ENCODE measurements at places on chromosomes 7 and 10. TPM values are rescaled to one million over a fixed set of nuclear protein-coding genes. Genes with fewer than 3 reads are reported as not detected.

GRCh38 chr10:19816411-19817230 is at the start of gene PLXDC2:
Gene PLXDC2 (plus strand): TSS chr10:19816432.
- H3K36me3 ChIP-seq = no peaks in the 10 kb centered on the region
- peaks cover 27% of the 10 kb centered on the region for H3K4me1 ChIP-seq
- H3K4me3 ChIP-seq = peak within 1 kb of the TSS; percentile 93
- DNase-seq = peak; percentile 50

DNA sequence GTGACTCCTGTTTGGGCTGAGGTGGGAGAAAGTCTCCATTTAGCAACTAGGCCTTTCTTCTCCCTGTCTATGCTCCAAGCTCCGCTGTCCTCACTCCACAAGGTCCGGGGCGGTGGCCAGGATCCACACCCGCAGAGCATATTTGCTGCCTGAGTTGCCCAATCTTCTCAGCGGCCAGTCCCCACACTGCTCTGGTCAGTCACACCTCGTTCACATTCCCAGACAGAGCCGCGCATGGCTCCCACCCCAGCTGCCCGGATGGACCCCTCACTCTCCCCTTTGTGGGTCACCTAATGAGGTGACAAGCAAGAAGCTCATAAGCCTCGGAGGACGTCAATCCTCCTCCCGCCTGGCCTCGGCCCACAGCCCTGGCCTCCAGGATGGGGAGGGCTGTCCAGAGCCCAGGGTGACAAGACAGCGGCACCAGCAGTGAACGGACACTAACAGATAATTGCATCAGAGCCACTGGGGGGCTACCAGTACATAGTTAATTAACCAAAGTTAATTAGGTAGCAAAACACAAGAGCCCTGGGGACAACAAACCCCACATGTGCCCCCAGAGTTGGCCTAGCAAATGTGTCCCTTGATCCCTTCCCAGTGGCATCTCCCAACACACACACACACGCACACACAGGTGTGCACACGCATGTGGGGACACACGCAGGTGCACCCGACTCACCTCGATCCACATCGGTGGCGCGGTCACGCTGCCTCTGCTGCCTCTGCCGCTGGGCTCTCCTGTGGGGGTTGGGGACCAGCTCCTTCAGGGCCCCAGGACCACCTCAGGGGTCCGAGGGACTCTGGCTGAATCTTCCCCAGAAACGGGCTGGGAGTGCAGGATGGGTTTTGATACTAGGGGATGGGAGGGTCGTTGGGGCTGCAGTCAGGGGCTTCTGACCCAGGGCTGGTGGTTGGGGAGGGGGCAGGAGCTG is 11.8 kb downstream of the EPHA1 start:
- H3K4me1 ChIP-seq = peaks cover 42% of the 10 kb centered on the region
- no peak overlapping the region for H3K27ac ChIP-seq
- no peak overlapping the region for H3K4me3 ChIP-seq
- no peak for DNase-seq
- H3K27me3 ChIP-seq = no peaks in the 10 kb centered on the region

GRCh38 chr10:5862360-5862961 is 27.2 kb downstream of the ANKRD16 start:
- no peak for DNase-seq
- H3K36me3 ChIP-seq = peaks cover 6% of the 10 kb centered on the region
- H3K27ac ChIP-seq = no peak overlapping the region
- no peaks in the 10 kb centered on the region for H3K27me3 ChIP-seq

GRCh38 chr7:20503278-20503950 is 112.1 kb upstream of the ABCB5 start:
- no peak overlapping the region for H3K27ac ChIP-seq
- DNase-seq = no peak
- H3K36me3 ChIP-seq = no peaks in the 10 kb centered on the region
- H3K4me3 ChIP-seq = no peak overlapping the region
- H3K27me3 ChIP-seq = no peaks in the 10 kb centered on the region
- no peaks in the 10 kb centered on the region for H3K4me1 ChIP-seq

- peaks cover 8% of the 10 kb centered on the region for H3K4me1 ChIP-seq
- no peaks in the 10 kb centered on the region for H3K27me3 ChIP-seq
- DNase-seq = no peak
- H3K27ac ChIP-seq = no peak overlapping the region
Measured at GRCh38 chr10:113345826-113346624, 206.8 kb upstream of the HABP2 start.

- H3K27me3 ChIP-seq = peaks cover 4% of the 10 kb centered on the region
- DNase-seq = no peak
- no peaks in the 10 kb centered on the region for H3K36me3 ChIP-seq
Measured at GRCh38 chr7:143954135-143954534, 509 bp upstream of the OR2F1 start.

DNA sequence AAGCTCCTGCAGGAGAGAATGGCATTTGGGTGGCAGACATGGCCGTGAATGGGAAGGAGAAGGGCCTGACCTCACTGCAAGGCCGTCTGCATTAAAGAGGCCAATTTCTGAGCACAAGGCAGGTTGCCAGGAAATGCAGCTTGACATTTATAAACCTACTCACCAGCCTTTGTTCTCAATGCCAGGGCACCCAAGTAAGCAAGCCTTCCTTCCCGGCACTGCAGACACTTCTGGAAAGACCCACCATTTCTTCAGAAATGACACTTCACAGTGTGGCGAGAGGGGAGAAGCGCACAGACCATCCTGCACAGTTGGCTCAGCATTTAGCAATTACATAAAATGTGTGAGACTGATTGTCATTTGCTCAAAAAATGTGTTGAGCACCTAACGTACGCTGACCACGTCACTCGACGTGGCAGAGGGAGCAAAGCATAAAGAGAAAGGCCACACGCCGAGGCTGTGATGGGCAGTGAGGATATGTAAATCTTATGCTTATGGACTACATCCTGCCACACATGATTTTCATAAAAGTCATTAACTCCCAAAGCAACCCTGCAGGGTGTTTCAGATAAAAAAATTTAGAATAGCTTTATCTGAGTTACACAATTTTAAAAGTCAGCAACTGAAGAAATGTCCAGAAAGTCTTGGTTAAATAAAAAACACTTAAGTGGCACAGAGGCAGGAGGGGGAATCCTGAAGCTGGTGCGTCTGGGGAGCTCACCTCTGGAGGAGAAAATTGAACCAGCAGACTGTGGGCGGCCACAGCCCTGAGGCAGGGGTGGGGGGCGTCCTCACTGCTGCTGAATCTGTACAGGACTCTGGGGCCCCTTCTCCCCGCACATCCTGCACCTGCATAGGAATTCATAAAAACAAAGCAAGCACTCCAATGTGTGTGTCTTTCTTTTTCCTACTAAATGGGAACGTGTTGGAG is 543.8 kb downstream of the PTPRN2 start:
- H3K27me3 ChIP-seq = no peaks in the 10 kb centered on the region
- no peak for DNase-seq
- H3K36me3 ChIP-seq = no peaks in the 10 kb centered on the region
- H3K27ac ChIP-seq = no peak overlapping the region

- H3K27me3 ChIP-seq = no peaks in the 10 kb centered on the region
- no peaks in the 10 kb centered on the region for H3K4me1 ChIP-seq
- no peaks in the 10 kb centered on the region for H3K36me3 ChIP-seq
- no peak for DNase-seq
Measured at GRCh38 chr10:25820874-25821273, 113.2 kb upstream of the MYO3A start.

- no peak overlapping the region for H3K4me3 ChIP-seq
- no peaks in the 10 kb centered on the region for H3K27me3 ChIP-seq
- H3K36me3 ChIP-seq = no peaks in the 10 kb centered on the region
- H3K27ac ChIP-seq = no peak overlapping the region
- DNase-seq = no peak
Measured at GRCh38 chr7:106982415-106982814, 62.1 kb upstream of the PRKAR2B start.

DNA sequence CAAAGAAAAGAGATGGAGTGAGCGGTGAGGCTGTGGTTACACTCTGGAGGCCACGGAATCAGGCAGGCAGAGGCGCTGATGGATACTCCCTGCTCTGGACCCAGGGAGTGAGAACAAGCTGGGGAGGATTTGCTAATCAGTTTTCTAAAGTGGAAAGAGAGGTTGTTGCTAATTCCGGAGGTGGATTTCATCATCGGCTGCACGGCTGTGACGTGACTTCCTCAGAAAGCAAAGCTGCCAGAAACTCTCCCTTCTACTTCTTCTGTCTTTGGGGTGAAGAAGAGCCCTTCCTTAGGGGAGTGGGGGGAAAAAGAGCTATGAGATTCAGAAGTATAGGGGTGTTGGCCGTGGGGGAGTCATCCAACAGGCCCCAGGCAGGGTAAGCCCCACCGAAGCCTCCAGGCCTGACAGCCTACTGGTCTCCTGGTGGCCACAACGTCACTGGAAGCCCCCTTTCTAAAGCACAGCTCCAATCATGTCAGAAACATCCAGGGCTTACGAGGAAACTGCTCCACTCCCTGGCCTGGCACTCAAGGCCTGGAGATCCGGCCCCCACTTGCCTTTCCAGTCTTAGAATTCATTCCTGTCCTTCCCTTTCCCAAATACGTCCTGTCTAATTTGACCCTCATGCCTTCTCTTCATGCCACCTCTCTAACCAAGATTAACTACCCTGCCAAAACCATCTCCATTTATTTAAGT is 114.5 kb downstream of the HIP1 start:
- H3K27me3 ChIP-seq = no peaks in the 10 kb centered on the region
- H3K4me3 ChIP-seq = no peak overlapping the region
- H3K4me1 ChIP-seq = peaks cover 13% of the 10 kb centered on the region
- no peaks in the 10 kb centered on the region for H3K36me3 ChIP-seq
- DNase-seq = peak; percentile 43

GRCh38 chr10:131810805-131811629 is 89.8 kb upstream of the PPP2R2D start:
- no peak for DNase-seq
- no peak overlapping the region for H3K27ac ChIP-seq
- H3K4me3 ChIP-seq = no peak overlapping the region
- no peaks in the 10 kb centered on the region for H3K36me3 ChIP-seq
- no peaks in the 10 kb centered on the region for H3K4me1 ChIP-seq

- H3K4me3 ChIP-seq = no peak overlapping the region
- no peak overlapping the region for H3K27ac ChIP-seq
- DNase-seq = no peak
- H3K27me3 ChIP-seq = no peaks in the 10 kb centered on the region
Measured at GRCh38 chr7:27759491-27759890, 19.5 kb downstream of the TAX1BP1 start.

DNA sequence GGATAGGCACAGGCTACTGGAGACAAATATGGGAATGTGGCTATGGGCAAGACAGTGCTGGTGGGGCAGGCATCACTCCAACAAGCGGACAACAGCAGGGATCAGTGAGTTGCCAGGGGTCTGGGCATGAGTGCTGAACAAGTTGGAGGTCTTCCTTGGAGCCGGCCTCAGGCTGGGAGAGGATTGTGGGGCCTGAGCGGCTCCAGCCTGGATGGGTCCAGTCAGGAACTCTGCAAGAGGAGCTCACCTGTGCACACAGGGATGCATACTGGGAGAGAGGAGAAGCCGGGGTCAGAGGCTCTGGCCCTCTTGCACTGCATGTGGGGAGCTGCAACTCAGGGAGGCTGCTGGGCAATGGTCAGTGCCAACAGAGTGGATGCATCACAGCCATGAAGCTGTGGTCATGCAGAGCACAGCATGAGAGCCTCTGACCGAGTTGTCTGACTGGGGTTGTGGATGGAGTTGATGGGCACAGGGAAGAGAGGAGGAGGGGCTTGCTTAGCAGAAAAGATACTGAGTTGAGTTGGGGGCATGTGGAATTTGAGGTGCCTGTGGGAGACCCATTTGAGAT is 204.0 kb upstream of the ZNF32 start:
- no peak overlapping the region for H3K27ac ChIP-seq
- no peaks in the 10 kb centered on the region for H3K36me3 ChIP-seq
- no peak for DNase-seq
- no peak overlapping the region for H3K4me3 ChIP-seq

DNA sequence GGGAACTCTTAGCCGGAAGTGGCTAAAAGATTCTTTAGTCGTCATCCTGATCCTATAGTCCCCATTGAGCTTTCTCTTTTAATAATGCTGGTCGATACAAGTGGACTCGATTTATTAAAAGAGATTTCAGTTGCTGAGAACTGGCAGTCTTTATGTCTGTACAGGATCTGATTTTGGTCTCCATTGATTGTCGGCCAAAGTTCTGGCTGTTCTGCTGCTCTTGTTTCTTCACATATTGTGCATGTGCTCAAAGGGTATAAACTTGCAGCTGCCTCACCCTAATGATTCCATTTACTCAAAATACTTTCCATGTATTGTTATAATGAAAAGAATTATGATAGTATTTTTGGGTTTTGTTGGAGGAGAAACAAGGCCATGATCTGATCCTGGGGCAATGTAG is 100.7 kb upstream of the CTTNBP2 start:
- no peak overlapping the region for H3K4me3 ChIP-seq
- H3K36me3 ChIP-seq = no peaks in the 10 kb centered on the region
- DNase-seq = no peak

DNA sequence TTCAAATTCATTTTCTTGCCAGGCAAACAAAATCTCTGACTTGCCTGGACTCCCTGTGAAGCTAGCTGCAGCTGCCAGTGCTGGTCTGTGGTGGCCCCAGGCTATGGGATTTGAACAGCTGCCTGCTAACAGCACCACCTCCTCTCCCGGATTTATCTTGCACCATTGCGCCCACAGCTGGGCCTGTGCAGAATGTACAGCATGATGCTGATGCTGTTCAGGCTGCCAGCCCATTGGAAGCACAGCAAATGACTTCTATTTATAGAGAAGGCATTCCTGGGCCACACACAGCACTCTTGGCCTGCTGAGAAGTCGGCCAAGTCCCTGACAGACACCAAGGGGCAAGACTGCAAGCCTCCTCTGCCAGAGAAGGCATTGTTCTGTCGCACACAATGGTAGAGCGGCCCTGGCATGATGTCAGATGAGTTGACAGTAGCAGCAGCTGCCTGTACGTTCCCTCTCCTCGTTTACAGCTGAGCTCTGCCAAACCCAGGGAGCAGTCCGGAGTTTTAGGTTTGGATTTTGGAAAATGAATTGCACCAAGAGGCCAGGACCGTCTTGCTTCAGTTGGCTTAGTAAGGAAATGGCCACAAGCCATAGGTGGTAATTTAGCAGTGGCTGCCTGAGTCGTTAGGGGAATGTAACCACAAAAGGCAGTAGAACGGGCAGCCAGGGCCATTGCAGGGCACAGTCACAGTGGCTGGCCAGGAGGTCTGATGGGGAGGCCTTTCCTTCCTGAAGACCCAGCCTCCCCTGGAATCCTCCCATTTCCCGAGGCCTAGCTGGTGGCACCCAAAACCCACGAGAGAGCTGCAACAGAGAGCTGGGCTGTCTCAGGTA is 38.5 kb downstream of the MTURN start:
- no peaks in the 10 kb centered on the region for H3K27me3 ChIP-seq
- no peaks in the 10 kb centered on the region for H3K36me3 ChIP-seq
- DNase-seq = peak; percentile 64
- no peak overlapping the region for H3K4me3 ChIP-seq
- H3K27ac ChIP-seq = peak overlapping the region; percentile 88

The TIMM23B gene
- total RNA-seq = 21.4 TPM

Data from heart right ventricle (tissue), 16 donors.